ENCODE measurements at places on chromosomes 6 and 20.
A peak's percentile ranks its signal among the peaks of the same experiment; 100 is the strongest.

DNA sequence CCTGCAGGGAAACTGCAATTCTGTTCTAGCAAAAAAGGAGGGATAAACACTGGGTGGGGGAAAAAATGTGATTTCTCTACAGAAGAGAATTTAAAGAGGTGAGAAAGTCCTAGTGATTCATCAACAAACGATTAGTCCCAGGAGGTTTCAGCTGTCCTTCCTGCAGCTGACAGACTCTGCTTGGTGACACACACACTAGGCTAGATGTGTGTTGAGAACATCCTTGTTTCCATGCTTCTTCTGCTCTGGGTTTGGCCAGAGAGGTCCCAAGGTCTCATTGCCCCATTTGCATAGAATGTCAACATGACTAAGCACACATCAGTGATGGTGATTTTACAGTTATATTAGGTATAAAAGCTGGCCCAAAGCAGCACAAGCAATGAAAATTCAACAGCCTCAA lies 258.3 kb downstream of the NFATC2 start:
- H3K27ac ChIP-seq, result no peak overlapping the region
- peaks cover 32% of the 10 kb centered on the region for H3K27me3 ChIP-seq
- no peak for DNase-seq
- no peaks in the 10 kb centered on the region for H3K4me1 ChIP-seq

GRCh38 chr20:32476684-32477593 lies 108.2 kb downstream of the NOL4L start:
- peaks cover 4% of the 10 kb centered on the region for H3K36me3 ChIP-seq
- peak overlapping the region; percentile 91 for H3K27ac ChIP-seq
- no peaks in the 10 kb centered on the region for H3K27me3 ChIP-seq
- H3K4me3 ChIP-seq, result no peak overlapping the region

DNA sequence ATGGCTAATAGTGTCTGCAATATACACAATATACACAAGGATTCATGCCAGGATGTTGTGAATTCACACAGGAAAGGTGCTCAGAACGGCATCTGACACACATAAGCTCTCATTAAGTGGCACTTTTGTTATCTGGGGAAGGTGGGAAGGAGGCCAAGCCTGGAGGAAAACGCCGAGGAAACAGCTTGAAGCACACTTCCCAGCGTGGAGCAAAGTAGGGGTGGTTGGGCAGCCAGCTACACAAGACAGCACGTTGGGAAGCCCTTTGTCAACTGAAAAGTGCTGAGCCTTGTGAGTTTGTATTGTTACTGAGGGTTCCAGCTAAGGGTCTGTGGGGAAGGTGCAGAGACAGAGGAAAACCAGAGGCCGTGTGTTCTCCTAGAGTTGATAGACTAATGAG lies 181.0 kb downstream of the ZMYND8 start:
- no peak overlapping the region for H3K4me3 ChIP-seq
- H3K27me3 ChIP-seq, result peaks cover 17% of the 10 kb centered on the region
- H3K4me1 ChIP-seq, result peaks cover 11% of the 10 kb centered on the region
- DNase-seq, result no peak
- no peaks in the 10 kb centered on the region for H3K36me3 ChIP-seq

- H3K27ac ChIP-seq, result peak overlapping the region; percentile 35
- H3K4me3 ChIP-seq, result no peak overlapping the region
- no peak for DNase-seq
- peaks cover 30% of the 10 kb centered on the region for H3K4me1 ChIP-seq
- no peaks in the 10 kb centered on the region for H3K36me3 ChIP-seq
- no peaks in the 10 kb centered on the region for H3K27me3 ChIP-seq
Observed at GRCh38 chr6:16511723-16512489, 249.4 kb downstream of the ATXN1 start.

- H3K36me3 ChIP-seq, result no peaks in the 10 kb centered on the region
- H3K27ac ChIP-seq, result peak overlapping the region; percentile 99
- peaks cover 50% of the 10 kb centered on the region for H3K4me1 ChIP-seq
- DNase-seq, result no peak
- H3K27me3 ChIP-seq, result no peaks in the 10 kb centered on the region
Observed at GRCh38 chr6:26196846-26197635, 109.8 kb downstream of the HFE start.

Data from osteocyte (in vitro differentiated cells).